ENCODE measurements at places on chromosomes 5 and 9.

DNA sequence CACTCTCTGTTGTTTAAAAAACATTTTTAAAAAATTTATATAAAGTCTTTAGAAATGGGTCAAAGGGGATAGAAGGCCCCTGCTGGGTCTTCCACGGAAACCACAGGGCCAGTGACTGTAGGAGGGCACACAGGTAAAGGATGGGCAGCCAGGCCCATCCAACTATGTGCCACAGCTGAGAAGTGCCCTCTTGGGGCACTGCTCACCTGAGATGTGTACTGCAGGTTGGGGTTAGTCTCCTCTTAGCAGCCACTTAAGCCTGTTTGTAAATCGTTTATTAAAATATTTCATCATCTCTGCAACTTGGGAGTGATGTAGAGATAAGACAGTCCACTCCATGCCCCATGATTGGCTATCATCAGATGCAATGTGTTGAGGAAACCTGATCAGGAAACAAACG, 222.4 kb downstream of the DIRAS2 start:
- DNase-seq, result no peak

- no peak for DNase-seq
Observed at GRCh38 chr5:126446498-126447224, 23.5 kb downstream of the GRAMD2B start.

DNA sequence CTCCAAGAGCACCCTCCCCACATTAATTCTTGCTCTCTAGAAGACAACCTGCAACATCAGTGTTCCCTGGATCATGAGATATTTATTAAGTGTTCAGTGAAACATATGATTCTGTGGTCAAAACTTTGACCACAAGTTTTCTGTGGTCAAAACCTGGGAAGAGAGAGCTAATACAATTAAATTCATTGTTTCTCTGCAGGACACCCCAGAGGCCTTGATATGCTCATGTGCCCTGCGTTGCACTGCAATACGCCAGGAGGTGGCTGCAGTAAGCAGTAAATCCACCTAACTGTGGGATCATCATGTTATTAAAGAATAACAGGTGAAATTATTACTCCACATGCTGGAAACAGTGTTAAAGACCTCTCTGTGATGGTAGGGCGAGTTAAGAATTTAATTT, 109.3 kb upstream of the SPDL1 start:
- no peak for DNase-seq

DNA sequence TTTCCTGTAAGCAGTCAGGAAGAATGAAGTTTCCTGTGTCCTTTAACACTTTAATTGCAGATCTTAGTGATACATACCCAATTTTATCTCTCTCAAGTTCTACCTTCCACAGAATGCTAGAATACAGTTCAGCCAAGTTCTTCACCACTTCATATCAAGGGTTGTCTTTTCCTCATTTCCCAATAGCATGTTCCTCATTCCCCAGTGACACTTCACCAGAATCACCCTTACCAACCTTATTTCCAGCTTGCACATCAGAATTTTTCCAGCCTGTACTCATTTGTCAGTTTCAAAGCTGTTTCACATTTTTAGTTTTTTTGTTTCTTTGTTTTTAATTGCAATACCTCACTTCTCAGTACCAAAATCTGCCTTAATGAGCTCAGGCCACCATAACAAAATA, 126.1 kb downstream of the ESM1 start:
- no peak for DNase-seq

DNA sequence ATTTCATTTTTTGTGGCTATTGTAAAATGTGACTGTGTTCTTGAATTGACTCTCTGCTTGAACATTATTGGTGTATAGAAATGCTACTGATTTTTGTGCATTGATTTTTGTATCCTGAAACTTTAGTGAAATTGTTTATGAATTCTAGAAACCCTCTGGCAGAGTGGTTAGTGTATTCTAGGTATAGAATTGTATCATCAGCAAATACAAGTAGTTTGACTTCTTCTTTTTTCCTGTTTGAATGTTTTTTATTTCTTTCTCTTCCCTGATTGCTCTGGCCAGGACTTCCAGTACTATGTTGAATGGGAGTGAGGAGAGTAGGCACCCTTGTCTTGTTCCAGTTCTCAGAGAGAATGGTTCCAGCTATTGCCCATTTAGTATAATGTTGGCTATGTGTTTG, 88.8 kb upstream of the HMHB1 start:
- DNase-seq, result no peak
